ENCODE measurements at places on chromosomes 4 and X.

DNA sequence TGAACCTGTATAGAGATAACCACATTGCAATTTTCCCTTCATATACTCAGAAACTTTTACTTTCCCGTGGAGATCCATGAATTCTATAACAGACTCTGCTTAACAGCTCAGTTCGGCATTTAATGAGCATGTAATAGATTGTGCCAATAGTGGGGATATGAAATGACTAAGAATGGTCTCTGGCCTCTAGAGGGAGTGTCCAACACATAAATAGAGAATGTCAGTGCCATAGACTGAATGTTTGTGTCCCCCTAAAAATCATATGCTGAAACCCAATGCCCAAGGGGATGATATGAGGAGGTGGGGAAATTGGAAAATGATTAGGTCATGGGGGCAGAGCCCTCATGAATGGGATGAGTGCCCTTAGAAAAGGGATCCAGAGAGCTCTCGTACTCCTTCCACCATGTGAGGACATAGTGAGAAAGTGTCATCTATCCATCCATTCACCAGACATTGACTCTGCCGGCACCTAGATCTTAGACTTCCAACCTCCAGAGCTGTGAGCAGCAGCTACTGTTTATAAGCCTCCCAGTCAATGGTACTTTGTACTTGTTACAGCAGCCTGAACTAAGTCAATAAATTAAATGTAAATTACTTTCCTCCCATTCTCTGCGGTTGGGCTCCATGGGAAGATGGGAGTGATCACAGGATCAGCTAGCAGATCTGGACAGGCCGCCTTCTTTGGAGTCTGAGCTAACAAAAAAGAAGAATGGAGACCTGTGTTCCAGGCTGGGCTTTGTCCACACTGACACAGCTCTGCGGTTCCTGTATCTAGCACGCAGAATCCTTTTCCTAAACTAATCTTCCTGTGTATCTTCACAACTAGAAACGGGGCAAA is 28.1 kb upstream of the HPSE start:
- no peak for DNase-seq

GRCh38 chr4:55214172-55214571 is 88.8 kb upstream of the KDR start:
- DNase-seq, result no peak

GRCh38 chrX:46575586-46575985 is 2.0 kb downstream of the CHST7 start:
- no peak for DNase-seq

DNA sequence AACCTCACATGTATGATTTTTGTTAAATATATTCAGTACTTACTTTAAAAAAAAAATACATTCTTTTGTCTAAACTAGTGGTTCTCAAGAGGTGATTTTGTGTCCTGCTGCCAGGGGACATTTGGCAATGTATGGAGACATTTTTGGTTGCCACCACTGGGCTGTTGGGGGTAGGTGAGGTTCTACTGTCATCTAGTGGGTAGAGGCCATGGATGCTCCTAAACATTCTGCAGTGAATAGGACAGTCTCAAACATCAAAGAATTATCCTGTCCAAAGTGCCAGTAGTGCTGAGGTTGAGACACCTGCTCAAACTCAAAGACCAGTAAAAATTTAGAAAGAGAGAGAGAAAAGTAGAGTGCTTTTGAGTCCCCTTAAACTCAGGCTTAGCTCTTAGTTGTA is 32.9 kb upstream of the PGM2 start:
- DNase-seq, result no peak

DNA sequence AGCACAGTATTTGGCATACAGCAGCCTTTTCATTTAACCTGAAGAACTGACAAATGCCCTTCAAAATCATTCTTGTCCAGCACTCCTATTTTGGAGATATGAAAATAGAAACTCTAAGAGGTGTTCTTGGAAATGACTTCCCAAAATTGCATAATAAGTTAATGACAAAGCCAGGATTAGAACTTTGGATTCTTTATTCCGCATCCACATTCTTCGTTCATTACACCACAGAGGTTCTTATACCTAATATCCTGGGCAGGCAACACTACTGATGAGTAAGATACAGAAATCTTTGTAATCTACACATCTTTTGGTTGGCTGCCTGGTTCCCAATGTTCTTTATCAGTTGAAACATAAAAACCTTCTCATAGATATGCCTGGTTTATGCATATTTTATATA is 5.9 kb downstream of the COL25A1 start:
- DNase-seq, result no peak

- DNase-seq, result no peak
Measured at GRCh38 chr4:120714417-120715010, 208.0 kb downstream of the PRDM5 start.

DNA sequence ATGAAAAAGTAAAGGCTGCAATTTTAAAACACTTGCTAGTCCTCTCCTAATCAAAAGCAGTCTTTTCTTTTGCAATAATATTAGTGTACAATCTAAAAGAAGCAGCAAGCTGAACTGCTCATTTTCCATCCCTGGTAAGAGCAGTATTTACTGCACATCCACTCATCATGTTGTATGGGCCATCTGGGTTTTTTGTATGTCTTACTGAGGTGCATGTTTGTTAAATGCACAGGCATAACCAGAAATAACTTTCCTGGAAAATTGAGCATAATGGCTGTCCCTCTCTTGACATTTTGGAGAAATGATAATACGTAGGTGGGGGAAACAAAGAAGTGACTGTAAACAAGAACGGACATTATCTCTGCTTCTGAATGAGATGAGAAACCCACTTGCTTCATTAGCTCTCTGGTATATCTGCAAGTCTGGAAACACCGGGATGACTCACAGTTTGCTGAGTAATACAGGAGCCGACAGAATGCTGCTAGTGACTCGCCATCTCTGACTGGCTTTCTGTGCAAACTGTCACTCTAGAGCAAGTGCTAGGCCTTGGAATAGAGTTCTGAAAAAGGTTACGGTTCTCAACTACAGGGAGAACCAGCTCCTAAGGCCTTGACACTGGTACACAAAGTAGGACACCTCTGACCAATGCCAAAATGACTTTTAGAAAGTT is 85.7 kb upstream of the MTM1 start:
- DNase-seq, result peak; percentile 17

- no peak for DNase-seq
Measured at GRCh38 chr4:3098346-3098745, 23.9 kb downstream of the HTT start.

DNA sequence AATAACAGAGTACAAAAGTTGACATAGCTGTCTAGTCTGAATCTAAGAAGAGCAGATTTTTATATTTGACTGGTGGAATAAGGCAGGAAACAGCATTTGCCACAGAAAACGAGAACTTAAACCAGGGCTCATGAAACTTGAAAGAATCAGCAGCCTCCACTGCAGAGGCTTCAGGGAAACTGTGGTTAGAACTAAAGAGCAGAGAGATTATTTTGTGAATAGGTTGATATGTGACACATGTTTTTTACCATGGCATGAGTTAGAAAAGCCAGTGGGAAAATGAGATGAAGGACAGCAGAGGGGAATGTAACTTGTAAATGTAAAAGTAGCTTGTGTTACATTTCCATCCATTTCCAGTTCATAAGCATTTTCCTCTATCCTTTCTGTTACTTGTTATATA is 63.7 kb upstream of the CAMK2D start:
- no peak for DNase-seq

GRCh38 chr4:34178476-34178875 is 2065.8 kb downstream of the ARAP2 start:
- DNase-seq, result no peak

Measured in stimulated activated CD8-positive, alpha-beta memory T cell treated with anti-CD3 and anti-CD28 coated beads, Interleukin-2, amount 100 ng/mL, for 48 hours (primary cell).